NCI-H345 (cell line): ENCODE measurements at places on chromosomes 2 and 18.

GRCh38 chr2:437180-437579 lies 149.3 kb upstream of the ALKAL2 start:
- no peak for DNase-seq

GRCh38 chr2:86274918-86275275 lies 62.5 kb downstream of the REEP1 start:
- peak; percentile 30 for DNase-seq

DNA sequence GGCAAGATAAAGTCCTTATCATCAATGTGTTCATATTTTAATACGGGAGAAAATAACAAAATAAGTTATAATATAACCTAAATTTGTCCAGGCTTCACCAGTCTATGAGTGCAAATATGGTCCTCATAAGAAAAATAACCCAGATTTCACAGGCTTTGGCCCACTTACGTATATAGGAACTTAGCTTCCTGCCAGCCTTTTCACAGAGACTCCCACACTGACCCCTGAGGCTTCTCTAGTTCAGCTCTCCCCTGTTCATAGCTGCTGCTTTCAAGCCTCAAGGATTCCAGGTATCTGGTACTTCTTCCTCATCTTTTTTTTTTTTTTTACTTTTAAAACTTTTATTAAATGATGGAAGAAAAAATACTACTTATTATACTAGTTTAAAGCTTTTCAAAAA lies 74.9 kb upstream of the PELI1 start:
- DNase-seq: no peak

GRCh38 chr2:123840574-123840973 lies 184.5 kb upstream of the CNTNAP5 start:
- no peak for DNase-seq

DNA sequence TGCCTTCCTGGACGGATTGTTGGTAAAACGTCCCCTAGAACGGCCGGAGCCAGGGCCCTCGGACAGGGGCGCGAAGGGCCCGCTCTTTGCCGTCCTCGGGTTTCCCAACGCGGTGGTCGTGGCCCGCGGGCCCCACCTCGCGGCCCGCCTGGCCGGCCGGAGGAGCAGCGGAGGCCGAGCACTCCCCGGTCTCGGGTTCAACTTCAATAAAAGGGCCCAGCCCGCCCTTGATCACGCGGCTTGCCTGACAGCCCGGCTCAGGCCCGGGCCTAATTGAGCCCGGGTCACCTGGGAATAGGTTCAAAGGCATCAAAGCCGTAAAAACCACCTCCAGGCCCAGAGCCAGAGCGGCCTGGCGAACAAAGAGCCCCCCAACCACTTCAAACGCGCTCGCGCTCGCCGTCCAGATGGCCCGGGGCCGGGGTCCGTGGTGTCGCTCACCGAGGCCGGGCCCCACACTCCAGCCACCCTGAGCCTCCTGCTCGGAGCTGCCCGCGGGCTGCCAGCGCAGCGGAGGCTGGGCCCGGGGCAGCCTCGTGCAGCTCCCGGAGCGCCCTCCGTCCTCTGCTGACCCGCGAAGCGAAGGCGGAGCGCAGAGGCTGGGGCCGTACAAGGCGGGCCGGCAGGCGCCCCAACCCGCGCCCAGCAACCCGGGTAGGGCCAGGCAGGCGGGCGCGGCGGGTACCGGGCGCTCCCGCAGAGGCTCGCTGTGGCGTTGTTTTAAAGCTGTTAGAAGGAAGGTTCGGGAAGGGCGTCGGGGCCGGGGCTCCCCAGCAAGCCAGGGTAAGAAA lies 1.1 kb upstream of the TWIST2 start:
- no peak for DNase-seq

- peak; percentile 14 for DNase-seq
Observed at GRCh38 chr2:52034706-52035105, 1002.8 kb upstream of the NRXN1 start.

GRCh38 chr2:27214941-27215340 lies 2.2 kb upstream of the CAD start:
- DNase-seq: no peak

DNA sequence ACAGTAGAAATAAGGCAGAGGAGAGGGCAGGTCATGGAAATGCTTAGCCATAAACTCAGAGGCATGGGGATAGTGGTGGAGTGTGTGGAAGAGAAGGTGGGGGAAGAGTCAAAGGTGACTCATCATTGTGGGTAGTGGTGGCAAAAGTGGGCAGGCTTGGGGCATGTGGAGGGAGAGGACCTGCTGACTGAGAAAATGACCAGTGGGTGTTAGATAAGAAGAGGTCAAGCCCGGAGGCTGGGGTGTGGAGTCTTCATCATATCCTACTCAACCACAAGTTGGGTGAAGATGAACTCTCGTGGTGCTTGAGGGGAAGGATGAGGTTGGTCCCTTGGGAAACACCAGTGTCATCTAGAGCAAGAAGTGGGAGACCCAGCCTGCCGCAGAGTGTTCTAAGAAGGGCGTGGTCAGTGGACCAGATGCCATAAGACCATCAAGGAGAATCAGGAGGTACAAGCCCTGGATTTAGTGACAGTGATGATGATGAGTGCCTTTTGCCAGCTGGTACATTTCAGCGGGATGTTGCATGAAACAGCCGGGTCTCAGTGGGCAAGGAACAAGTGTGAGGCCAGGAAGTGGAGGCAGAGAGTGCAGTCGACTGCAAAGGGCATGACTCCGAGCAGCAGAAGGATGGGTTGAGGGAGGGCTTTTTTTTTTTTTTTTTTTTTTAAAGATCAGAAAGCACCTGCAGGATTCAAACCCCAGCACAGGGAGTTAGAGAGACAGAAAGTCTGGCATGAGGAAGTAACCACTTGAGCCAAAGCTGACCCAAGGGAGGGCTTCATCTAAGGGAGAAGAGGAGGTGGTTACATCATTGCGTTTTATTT lies 122.6 kb upstream of the SPRED2 start:
- DNase-seq: no peak
